Stimulated activated CD8-positive, alpha-beta memory T cell treated with anti-CD3 and anti-CD28 coated beads, Interleukin-7, amount 100 ng/mL, for 24 hours (primary cell): ENCODE measurements at places on chromosomes 3 and 15.

DNA sequence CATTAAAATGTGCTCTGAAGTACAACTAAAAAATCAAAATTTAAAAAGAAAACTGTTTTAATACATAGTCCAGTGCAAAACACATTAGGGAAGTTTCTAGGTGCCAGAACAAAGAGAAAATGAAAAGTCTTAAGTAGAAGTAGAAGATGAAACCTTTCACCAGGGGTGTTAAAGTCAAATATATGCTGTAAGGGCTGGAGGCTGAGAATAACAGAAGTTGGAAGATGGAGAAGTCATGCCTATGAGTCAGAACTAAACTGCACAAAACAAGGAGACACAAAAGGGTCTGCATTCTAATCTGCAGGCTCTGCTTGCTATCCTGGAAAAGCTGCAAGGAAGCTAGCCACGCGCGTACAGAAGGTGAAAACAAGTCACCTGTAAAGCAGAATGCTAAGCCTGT, 48.7 kb upstream of the CPB1 start:
- DNase-seq: no peak

DNA sequence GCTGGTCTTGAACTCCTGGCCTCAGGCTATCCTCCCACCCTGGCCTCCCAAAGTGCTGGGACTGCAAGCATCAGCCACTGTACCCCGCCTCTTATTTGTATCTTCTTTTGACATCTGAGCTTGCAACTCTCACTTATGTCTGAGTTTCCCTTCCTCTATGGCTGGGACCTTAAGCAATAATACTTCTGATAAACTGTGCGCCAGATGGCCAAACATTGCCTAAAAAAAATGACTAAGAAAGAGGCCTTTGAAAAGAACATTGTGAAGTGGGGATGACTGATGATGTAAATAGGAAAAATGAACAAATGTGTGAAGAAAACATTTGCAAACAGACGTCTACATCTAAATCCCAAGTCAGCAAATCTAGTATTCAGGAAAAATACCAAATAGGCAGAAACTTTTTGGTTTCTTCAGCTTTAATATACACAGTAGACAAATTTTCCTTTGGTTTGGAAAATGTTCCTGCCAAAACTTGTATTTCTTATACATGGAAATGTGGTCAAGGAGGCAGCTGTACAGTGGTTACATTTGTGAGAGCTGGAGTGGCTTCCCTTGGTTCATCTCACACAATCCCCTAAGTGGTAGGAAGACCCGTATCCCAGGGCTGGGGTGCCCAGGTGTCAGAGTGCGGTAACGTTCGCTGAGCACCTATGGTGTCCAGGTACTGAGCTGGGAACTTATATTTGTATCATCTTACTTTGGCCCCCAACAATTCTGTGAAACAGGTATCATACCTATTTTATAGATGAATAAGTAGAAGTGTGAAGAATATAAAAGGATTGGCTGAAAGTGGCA, 11.6 kb upstream of the TFRC start:
- no peak for DNase-seq

GRCh38 chr3:147197739-147198138, 208.6 kb downstream of the ZIC4 start:
- DNase-seq: no peak

DNA sequence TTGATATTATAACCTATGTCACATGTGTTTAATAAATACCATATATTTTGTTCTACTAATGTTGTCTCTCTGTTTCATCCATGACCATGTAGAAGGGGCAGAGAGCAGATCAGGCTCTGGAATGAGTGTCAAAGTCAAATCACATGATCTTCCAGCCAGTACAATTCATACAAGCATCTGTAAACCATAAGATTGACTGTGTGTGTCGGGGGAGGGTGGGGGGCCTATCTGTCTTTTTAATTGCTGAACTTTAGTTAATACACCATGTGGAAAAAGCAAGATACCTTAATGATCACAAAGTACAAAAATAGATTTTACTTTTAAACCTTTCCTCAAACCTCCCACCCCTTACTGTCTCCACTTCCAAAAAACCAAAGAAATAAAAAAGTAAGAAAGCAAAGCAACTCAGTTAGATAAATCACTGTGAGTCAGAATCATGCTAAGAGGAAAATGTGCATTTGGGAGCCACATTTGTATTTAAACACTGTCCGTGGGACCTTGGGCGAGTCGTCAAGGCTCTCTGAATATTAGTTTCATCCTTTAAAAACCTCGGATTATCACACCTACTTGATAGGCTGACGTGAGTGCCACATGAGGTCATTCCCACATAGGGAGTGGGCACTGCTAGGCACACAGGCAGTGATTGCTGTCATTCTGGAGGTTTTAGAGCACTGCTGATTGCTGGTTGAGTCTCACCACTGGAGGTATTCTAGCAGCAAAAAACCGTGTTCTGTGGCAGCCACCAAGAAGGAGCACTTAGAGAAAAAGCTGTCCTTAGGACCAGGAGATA, 21.0 kb upstream of the POLR2M start:
- no peak for DNase-seq

DNA sequence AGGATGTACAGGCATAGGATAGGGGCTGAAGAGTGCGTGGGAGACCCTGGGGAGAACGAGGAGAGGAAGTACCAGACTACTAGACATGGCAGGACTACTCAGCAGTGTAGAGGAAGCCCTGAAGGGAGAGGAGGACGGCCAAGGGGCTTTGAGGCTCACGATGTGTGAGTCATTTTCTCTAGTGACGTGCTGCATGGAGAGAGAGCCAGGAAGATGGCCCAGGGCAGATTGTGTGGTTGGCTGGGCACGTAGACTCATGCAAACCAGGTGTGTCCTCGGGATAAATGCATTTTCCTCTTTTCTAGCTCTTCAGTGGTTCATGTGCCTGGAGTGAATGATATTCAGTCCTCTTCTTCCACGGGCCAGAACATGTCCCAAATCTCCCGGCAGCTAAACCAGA, 115.0 kb upstream of the ABHD17C start:
- DNase-seq: no peak

GRCh38 chr3:168998792-168999191, 664.7 kb downstream of the MECOM start:
- DNase-seq: no peak

- DNase-seq: no peak
Measured at GRCh38 chr3:182957226-182957625, 23.1 kb downstream of the DCUN1D1 start.

- no peak for DNase-seq
Measured at GRCh38 chr3:98978068-98978811, 76.7 kb upstream of the DCBLD2 start.

- no peak for DNase-seq
Measured at GRCh38 chr3:98962951-98963350, 61.5 kb upstream of the DCBLD2 start.

DNA sequence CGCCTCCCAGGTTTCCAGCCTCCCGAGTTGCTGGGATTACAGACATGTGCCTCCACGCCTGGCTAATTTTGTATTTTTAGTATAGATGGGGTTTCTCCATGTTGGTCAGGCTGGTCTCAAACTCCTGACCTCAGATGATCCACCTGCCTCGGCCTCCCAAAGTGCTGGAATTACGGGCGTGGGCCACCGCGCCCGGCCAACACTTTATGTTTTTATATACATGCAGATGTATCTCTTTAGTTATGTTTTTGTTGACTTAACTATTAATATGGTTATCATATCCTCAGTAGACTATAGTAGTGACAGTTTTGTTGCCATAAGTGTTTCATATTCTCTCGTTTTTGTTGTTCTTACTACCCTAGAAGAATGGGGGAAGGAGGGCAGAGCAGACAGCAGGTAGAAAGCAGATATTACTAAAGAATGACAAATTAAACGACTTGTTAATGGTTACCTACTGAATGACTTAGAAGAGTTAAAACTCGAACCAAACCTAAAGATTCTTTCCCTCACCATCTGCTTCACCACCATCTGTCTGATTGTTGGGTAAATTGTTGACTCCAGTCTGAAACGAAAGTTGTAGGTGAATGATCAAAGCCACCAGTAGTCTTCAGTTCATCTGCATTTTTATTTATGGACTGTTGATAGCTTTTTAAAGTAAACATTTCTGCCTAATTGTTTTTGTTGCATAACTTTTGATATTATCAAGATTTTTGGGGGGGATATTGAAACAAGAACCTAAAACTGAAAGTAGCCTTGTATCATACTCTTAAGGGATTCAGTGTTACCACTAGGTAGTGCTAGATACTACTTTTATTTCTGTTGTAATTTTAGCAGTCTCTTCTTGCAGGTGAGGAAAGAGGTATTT, 89.3 kb downstream of the RASA2 start:
- no peak for DNase-seq

GRCh38 chr3:16311960-16312451, 47.0 kb downstream of the OXNAD1 start:
- no peak for DNase-seq

GRCh38 chr15:96264351-96264798, 66.1 kb upstream of the NR2F2 start:
- DNase-seq: no peak

DNA sequence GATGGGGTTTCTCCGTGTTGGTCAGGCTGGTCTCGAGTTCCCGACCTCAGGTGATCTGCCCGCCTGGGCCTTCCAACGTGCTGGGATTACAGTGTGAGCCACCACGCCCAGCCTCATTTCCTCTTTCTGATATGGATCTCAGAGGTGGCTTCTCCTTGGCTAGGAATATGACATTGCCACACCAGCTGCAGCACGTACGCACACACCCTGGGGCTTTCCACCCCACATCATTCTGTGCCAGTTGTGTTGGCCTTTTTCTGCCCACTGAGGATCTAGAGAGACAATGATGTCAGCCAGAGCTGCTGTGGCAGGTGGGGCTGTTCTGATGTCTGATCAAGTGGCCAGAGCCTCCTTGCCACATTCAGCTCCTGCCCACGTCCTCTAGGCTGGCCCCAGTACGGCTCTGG, 29.0 kb downstream of the TMEM45A start:
- DNase-seq: no peak

GRCh38 chr15:69497076-69497475, 44.5 kb downstream of the RPLP1 start:
- DNase-seq: no peak

DNA sequence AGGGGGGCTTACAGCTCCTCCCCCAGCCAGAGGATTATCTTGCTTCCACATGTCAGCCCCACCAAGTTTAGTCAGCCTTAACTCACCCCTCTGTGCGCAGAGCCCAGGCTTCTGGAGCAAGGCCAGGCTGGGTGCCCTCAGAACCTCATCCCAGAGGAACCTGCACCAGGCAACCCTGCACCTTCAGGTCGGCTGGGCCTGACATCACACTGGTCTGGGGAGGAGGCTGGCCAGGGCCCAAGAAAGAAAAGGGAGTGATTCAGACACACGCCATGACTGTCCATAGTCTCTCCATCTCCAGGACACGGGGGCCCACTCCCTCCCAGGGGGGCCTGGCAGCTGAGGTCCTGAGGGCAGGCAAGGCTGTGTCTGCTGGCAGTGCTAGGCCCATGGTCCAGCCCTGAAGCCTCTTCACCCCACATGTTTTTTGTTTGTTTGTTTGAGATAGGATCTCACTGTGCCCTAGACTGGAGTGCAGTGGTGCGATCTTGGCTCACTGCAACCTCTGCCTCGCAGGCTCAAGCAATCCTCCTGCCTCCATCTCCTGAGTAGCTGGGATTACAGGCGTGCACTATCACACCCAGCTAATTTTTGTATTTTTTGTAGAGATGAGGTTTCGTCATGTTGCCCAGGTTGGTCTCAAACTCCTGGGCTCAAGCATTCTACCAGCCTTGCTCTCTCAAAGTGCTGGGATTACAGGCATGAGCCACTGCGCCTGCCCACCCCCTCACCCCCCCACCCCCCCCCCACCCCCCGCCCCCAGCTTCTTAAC, 11.1 kb downstream of the TNK2 start:
- no peak for DNase-seq

DNA sequence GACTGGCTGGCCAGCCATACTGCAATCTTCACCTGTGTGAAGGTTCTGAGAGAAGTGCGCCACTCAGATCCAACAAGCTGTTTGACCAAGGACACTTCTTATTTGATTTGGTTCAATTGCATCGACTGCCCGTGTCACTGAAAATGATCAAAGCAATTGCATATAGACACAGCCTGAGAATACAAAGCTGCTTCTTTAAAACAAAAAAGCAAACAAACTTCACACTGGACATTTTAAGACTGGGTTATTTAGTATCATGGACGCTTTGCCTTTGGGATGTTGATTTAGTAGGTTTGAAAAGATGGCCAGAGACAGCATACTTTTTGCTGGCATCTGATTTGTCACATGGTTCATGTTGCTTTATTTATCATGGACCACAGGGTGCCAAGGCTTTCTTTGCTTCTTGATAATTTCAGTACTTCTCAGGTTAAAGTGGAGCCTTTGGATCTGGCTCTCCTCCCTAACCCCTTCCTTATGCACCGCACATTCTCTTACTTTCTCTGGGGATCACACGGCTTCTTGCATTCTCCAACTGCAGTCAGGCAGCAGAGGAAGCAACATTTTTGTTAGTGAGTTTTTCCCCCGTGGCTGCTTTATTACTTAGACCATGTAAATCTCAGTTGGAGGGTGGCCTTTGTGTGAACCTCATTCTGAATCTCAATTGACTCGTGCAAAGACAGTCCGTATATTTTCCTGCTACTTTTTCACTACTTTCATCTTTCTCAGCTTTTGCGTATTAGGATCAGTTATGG, 151.0 kb downstream of the CD47 start:
- DNase-seq: no peak

DNA sequence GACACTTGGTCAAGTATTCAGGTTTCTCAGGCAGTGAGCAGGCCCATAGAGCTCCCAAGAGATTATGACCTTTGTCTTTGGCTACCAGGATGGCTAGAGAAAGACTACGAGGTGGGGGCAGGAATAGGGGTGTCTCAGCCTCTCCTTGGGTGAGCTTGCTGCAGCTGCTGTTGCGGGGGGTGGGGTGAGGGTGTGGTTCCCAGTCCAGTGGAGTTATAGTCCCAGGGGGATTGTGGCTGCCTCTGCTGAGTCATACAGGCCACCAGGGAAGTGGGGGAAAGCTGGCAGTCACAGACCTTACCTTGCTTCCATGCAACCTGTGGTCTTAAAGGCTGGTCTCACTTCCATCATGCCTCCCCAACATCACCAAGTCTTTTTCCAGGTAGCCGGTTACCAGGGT, 31.7 kb downstream of the ATP2C1 start:
- no peak for DNase-seq

DNA sequence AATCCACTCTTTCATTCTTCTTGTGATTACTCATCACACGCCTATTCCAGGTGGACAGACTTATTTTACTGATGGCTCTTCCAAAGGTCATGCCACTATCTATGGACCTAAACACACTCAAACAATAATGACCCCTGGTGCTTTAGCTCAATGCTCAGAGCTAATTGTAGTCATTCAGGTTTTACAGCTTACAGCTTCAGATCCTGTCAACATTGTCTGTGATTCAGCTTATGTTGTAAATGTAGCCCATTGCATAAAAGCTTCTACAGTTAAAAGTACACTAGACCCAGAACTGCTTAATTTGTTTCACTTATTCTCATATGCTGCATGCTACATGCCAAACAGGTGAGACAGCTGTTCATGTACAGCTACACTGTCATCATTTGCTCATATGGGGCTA, 49.2 kb downstream of the LSM3 start:
- no peak for DNase-seq

GRCh38 chr3:171658841-171659240, 151.4 kb downstream of the PLD1 start:
- DNase-seq: no peak

DNA sequence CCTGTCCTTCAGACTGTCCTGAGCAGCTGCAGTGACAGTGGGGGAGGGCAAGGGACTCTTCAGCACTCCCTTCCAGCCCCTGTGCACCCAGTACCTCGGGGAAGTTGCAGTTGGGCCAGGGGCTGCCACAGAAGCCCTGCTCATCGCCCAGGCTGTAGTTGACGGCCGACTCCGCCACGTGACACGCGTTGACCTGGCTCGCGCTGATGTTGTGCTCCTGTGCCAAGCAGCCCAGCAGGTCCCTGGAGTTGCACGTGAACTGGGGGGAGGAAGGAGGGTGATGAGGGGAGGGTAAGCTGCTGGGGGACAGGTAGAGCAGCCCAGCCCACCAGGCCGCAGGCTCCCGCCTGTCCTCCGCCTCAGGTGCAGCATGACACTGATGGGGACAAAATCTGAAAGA, 101.2 kb downstream of the SEC22A start:
- DNase-seq: no peak
